WTC11 (cell line): ENCODE measurements at places on chromosomes 6 and 20.

DNA sequence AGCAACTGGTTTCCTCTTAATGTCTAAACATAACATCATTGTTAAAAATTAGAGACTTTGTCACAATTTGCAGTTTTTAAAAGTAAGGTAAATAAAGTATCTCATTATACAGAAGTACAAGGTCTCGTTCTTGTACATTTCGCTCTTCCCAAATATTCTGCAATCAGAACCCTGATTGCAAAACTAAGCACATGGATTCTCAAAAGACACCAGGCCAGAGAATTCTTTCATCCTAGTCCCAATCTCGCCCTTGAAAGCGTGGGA, 355 bp upstream of the AKAP7 start:
- DNase-seq, result no peak

GRCh38 chr20:8067082-8067481, 47.5 kb upstream of the TMX4 start:
- no peak for DNase-seq

- DNase-seq, result no peak
Observed at GRCh38 chr6:101803136-101803535, 409.6 kb downstream of the GRIK2 start.

DNA sequence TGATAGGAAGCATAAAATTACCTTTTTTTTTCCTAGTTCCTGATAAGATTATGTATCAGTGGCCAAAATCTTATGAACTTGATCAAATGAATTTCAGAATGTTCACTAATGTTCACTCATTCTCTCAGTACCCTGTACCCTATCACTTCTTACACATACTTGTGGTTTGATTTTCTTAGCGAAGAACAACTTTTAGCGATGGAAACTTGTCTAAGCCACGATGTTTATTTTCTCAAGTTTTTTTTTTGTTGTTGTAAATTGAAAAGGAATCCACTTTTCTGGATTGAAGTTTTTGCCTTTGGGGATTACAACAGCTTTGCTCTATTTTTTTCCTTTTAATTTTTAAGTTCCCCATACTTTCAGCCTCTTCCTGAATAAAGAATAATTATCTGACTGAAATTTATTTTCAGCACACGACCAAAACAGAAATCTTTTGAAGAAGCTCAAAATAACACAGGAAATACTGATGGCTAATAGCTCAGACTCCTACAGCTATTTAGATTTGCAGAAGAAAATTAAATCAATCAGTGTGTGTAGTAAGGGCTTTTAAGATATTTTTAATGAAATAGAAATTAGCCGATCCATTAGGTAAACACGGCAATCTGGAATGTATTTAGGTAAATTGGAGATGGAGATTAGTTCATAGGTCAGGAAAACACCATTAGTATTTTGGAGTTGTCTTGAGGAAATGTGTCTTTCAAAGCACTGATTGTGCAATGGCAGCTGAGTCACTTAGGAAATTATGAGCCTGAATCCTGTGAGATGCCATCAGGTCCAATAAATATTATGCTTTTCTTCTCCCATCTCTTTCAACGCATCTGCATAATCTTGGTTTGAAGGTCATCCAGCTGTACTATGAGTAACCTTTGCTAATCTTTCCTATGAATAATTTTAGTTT, 217.5 kb downstream of the GJA1 start:
- DNase-seq, result no peak

GRCh38 chr6:154650351-154650750, 82.9 kb upstream of the SCAF8 start:
- no peak for DNase-seq

- no peak for DNase-seq
Observed at GRCh38 chr6:106778943-106779342, 149.6 kb downstream of the QRSL1 start.

- no peak for DNase-seq
Observed at GRCh38 chr6:131379948-131380347, 193.1 kb upstream of the ARG1 start.
